ENCODE measurements at places on chromosomes 3 and 15.
A peak's percentile ranks its signal among the peaks of the same experiment; 100 is the strongest.

GRCh38 chr15:69145149-69145693 lies 15.2 kb upstream of the GLCE start:
- no peak for DNase-seq

DNA sequence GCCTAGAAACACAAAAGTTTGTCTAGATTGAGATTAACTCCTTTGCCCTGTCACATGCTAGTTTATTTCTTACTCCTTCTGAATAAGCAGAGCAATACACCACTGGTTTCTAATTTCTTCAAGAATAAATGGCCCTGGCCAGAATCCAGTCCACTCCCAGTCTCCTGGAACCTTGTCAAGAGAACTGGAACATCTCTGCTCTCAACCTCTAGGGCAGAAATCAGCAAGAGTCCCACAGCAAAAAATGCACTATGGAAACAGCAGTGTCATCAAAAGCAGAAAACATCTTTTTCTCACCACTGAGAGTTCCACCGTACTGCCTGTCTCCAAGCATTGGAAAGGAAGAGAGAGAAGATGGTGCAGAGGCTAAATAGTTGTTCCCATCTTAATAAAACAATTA lies 35.9 kb upstream of the PPP2R3A start:
- peak; percentile 57 for DNase-seq

DNA sequence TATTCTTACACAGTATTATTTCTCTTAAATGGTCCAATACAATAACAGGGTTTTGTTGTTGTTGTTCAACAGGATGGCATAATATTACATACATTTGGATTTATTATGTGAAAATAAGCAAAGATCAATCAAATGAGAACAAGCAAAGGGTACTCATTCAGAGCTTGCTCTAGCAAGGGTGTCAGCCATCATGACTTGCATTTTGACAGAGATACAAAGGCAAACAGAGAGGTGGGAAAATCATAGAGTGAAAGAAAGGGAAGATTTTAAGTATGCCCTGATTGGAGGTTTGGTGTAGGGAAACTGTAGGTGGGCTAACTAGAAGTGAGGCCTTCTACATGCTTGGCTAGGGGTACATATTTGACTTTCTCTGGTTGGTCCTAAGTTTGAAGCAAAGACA lies 109.1 kb upstream of the BCHE start:
- no peak for DNase-seq

- no peak for DNase-seq
Measured at GRCh38 chr15:70530017-70530499, 233.3 kb downstream of the UACA start.

DNA sequence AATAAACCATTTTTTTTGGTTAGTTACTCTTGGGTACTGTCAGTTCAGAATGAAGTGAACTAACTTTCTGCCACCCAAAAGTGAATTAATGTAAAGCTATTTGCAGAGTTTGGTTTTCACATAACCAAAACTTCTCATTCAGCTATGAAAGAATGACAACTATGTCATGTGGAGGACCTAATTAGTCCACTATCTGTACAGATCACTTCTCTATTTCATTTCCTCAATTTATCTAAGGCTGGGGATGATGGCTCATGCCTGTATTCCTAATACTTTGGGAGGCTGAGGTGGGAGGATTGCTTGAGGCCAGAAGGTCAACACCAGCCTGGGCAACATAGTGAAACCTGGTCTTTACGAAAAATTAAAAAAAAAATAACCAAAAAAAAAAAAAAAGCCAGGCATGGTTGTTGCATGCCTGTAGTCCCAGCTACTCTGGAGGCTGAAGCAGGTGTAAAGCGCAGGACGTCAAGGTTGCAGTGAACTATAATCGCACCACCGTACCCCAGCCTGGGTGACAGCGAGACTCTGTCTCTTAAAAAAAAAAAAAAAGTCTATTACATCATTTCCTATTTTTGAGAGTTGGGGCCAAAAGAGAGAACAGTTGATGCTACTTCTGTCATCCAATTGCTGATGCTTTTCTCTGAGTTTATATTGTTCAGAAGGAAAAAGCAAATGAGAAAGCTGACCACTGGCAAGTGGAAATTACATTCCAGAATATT lies 8.7 kb downstream of the HYPK start:
- DNase-seq: no peak

GRCh38 chr3:189331002-189331418 lies 159.2 kb downstream of the TPRG1 start:
- DNase-seq: no peak

DNA sequence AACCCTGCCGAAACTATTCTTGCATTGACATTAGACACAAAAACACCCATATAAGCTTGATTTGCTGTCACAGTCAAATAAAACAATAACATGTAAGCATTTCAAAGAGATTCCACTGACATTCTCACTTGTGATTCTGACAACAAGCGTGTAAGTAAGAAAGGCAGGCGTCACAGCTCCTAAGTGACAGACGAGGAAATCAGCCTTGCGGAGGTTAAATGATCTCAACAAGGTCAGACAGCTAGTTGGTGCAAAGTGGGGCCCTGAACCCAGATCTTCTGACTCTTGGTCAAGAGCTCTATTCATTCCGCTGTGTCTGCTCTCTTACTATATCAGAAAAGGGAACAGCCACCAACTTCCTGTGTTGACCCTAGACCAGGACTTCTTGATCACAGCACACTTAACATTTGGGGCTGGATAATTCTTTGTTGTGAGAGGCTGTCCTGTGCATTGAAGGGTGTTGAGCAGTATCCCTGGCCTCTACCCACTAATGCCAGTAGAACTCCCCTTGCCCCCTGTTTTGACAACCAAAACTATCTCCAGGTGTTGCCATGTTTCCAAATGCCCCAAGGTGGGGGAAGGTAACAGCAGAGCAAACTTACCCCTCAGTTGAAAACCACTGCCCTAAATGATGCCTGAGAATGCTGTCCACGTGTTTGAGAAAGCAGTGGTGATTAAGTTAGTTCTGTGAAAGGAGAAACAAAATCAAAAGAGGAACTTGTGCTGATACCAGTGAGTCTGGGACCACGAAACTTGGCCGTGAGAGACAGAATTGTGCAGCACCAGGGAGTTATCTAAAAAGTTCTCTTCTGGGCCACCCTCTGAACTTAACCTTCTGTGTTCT lies 86.1 kb downstream of the LIPC start:
- no peak for DNase-seq

GRCh38 chr15:69377216-69377970 lies 36.8 kb upstream of the KIF23 start:
- DNase-seq: no peak

DNA sequence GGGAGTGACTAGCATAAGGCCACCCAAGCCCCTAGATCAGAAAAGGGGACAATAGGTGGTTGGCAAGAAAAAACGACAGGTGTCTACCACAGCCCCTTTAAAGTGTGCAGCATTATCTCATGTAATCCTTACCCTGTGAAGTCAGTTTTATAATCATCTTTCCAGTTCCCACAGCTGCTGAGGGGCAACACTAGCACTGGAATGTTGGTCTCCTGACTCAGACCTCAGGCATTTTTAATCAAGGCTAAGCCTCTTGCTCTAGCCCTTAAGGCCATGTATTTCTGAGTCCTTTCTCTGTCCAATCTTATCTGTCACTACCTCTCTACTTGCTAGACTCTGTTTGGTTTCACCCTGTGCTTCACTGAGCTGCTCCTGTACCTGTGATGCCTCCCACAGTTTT lies 171.7 kb downstream of the TLE3 start:
- peak; percentile 64 for DNase-seq

Measured in fibroblast of skin of right biceps (primary cell).